Aorta (tissue), 5 donors: ENCODE measurements at places on chromosomes 4 and X.

- DNase-seq, result no peak
These were observed 590 bp upstream of the NAF1 start for GRCh38 chr4:163167333-163167626.

GRCh38 chrX:750263-750662, 119.7 kb downstream of the SHOX start:
- no peak for DNase-seq

- DNase-seq, result no peak
These were observed 49.7 kb upstream of the TMEM164 start for GRCh38 chrX:109952985-109953905.

GRCh38 chr4:677431-678293, 3.3 kb downstream of the MYL5 start:
- DNase-seq, result peak; percentile 46

GRCh38 chr4:101774807-101775206, 15.7 kb upstream of the BANK1 start:
- DNase-seq, result no peak

DNA sequence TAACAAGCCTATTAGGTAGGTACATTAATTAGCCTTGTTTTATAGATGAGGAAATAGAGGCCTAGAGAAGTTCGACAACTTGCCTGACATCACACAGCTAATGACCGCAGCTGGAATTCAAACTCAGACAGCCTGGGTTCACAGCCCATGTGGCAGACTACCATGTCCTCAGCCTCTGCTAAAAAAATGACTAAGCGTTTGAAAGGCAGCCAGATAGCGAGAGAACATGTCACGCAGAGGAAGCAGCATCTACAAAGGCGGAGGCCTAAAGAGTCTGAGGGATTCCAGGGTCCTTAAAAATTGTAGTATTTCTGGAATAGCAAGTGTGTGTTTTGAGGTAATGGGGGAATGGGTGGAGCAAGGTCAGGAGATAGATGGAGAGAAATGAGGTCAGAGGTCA, 33.2 kb upstream of the BMP15 start:
- DNase-seq, result no peak

- no peak for DNase-seq
These were observed 19.7 kb downstream of the FABP2 start for GRCh38 chr4:119302073-119302832.

DNA sequence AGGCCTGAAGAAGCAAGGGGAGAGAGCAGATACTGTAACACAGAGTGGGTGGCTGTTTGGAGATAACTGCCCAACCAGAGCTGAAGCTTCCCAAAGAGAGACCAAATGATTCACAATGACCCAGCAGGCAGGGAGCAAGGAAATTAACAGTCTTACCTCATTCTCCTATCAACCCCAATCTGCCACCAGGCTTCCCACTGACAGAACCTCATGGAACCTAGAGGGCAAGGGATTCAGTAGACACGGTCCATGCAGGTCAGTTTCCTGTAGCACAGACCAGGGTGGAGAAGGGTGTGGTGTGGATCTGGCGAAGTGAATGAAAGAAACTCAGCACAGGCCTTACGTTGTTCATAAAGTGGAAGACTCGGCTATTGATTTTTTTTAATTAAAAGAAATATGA, 60.7 kb upstream of the ALB start:
- no peak for DNase-seq

DNA sequence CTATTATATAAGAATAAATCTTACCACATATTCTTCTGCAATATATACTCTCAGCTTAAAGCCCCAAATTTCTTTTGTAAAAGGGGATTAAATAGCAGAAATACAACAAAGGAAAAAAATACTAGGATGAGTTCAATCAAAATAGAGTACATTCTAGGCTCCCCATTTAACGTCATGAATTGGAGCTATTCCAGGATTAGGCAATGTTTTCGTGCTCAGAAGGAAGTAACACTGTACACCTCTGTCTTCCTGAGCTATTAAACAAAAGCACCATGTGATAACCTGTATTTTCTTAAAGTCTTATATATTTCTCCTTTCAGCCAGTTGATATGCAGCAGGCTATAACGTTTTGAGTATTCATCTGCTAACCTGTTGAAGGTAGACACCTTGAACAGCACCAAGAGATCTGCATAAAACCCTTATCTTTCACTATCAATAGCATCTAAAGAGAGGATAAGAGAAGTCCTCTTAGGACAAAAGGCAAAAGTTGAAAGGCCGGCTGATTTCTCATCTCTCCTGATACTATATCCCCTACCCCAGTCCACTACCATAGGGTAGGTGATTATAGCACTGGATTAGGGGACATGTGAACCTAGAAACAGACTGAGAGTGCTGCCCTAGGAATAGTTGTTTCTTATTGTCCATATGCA, 31.5 kb downstream of the TEC start:
- no peak for DNase-seq

DNA sequence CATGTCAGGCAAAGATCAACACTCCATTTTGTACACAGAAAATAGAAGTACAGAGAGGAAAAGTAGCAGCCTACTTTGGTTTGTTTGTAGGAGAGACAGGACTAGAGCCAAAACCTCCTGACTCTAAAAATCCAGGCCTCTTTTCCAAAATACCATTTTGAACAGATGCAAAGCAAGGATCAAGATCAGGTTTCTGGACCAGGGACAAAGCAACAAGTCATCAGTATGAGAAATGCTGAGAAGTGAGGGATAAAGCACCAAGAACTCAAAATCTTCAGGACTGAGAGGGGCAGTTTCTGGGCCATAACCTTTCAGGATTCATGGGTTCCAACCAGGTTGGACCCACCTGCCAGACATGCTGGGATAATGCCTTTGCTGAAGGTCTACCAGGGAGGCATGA, 36.6 kb upstream of the MBTPS2 start:
- no peak for DNase-seq

GRCh38 chr4:31307029-31307428, 586.9 kb downstream of the PCDH7 start:
- DNase-seq, result no peak

DNA sequence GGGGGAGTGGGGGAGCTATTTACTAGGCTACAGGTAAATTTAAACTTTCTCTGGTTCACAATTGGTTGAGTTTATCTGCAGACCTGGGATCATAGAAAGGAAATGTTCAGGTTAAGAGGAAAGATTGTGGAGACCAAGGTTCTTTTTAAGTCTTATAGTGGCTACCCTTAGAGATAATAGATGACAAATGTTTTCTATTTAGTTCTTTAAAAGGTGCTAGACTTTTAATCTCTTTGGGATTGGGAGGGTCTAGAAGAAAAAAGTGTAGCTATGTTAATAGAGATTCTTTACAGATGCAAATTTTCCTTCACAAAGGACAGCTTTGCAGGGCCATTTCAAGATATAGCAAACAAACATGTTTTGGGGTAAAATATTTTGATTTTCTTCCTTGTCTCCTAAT, 76.0 kb downstream of the TEX13C start:
- DNase-seq, result no peak

DNA sequence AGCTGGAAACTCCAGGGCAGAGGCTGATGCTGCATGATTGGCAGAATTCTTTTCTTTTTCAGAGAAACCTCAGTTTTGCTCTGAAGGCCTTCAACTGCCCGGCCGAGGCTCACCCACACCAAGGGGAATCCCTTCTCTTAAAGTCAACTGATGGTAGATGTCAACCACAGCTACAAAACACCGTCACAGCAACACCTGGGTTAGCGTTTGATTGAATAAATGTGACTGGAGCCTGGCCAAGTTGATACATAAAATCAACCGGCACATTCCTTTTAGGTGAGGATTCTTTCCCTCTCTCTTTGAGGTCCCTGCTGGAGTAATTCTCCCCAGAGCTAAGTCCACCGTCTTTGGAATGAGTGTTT, 15.2 kb upstream of the KIAA0232 start:
- DNase-seq, result no peak

GRCh38 chr4:75306506-75306905, 207.7 kb downstream of the RCHY1 start:
- no peak for DNase-seq

DNA sequence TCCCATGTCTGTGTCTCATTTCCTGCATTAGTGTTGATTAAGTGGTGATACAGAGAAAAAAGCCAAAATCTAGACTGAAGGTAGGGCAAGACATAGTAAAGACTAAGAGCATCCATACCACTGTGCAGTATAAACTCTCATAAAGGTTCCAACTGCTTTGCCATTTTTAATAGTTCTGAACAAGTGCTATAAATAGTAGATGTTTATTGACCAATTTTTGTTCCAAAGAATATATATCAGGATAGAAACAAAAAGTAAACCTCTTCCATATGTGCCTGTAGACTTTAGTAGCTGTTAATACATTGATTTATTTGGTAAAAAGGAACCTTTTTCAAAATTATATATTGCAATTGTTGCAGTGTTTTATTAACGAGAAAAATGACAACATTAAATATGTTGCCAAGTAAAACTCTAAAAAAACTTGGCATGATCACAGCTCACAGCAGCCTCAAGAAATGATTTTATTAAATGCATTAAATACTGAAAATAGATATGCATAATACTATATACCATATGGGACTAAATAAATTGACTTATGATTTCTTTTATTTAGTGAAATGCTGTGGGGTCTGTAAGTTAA, 22.3 kb upstream of the AASDH start:
- DNase-seq, result no peak

- no peak for DNase-seq
These were observed 117.3 kb downstream of the KLHL8 start for GRCh38 chr4:87103086-87103485.

GRCh38 chr4:19971829-19972228, 279.9 kb upstream of the SLIT2 start:
- no peak for DNase-seq

- no peak for DNase-seq
These were observed 170.7 kb downstream of the PTTG2 start for GRCh38 chr4:38130884-38131283.

DNA sequence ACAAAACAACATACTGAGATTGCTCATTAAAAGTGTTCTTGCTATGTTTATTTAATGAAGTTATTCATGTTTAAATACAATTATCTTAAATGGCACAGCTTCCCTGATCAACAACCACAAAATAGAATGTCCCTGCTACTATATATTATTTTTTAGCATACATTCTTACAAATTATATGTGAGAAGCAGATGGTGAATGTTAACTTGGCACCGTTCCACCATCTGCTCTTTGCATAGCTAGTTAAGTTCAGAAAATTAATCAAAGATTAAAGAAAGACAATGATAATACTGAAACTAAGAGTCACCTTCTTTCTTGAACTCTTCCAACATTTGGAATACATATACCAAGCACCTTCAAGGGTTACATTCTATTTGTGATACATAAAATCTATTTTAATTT, 94.2 kb downstream of the PPP3CA start:
- DNase-seq, result no peak

DNA sequence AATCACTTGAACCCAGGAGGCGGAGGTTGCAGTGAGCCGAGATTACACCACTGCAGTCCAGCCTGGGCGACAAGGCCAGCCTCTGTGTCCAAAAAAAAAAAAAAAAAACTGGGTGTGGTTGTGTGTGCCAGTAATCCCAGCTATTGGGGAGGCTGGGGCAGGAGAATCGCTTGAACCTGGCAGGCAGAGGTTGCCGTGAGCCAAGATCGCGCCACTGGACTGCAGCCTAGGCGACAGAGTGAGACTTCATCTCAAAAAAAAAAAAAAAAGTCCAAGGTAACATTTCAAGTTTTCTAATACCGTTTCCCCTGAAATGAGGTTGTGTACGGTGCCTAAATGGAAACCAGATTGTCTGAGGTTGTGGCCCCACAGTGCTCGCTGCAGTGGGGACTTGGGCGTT, 35.6 kb downstream of the FAM193A start:
- no peak for DNase-seq

GRCh38 chrX:152637649-152638442, at the start of gene GABRQ:
GABRQ (plus strand) TSS chrX:152637895; CDS start chrX:152638203, 308 bp downstream.
- DNase-seq, result no peak

DNA sequence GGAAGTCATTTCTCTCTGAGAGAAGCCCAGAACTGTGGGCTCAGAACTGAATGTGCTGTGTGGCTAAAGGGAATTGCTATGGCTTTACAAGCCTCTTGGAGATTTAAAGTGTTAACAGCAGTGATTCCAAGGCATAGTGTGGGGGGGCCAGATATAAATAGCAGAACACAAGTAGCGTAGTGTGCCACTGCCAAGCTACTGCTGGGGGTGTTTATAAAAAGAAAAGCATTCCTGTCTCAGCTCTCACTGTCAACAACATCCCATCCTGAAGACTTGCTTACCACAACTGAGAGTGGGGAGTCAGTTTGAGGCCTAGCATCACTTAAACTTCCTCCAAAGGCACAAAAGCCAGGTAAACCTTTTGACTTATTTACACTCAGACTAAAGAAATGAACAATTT, at the start of gene ART3:
TSS of gene ART3 (plus strand) at position 242 of the 400 bp plus-strand sequence. CDS start 1,181 bp downstream, outside the sequence.
- DNase-seq, result no peak

DNA sequence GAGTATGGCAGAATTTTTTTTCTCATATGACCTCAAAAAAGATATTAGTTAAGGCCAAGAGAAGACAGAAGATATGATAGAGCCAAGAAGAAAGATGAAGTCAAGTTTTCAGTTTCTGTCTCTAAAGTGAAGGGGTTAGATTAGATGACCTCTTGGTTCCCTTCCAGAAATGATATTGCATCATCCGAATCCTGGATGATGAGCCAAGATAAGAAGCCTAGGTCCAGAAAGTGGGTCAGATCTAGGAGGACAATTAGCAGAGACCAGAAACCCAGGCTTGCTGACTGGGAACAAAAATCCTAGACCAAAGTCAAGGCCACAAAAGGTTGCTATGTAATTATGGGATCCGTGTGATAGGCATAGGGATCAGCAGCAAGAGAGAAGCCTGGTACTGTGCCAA, 20.2 kb downstream of the SATL1 start:
- no peak for DNase-seq

DNA sequence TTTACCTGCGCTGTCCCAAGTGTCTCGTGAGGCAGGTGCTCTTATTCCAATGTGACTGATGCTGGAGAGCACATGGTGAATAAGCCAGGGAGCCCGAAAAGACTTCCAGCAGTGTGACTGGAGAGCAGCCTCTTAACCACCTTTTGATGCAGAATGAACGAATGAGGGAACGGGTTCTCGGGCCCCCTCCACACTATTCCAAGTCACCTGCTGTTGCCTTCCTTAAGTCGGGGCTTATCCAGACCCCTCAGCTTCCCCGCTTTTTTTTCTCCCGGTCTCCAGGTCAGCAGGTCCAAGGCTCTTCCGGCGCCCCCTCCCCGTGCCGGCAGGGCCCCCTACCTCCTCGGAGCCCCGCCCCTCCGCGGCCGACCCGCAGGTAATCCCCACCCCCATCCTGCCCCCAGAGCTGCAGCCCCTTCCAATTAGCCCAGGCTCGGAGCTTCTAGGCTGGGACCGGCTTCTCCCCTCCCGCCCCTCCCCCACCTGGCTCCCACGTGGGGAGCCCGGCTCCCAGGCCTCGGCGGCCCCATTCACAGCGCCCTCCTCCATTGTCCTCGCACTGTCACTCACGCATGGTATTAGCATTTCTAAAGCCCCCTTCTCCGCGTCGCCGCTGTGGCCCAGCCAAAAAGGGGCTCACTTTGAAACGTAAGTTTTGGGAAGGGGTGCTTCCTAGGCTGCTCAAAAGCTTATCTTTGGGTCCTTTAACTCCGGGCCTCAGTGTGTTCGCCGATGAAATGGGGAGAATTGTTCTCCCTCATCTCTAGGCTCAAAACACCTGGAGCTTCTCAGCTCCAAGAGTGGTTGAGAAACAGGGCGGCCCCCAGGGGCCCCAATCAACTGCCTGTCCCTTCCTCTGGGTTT, 56.2 kb upstream of the PJA1 start:
- DNase-seq, result no peak

- DNase-seq, result no peak
These were observed 1033.0 kb upstream of the INTU start for GRCh38 chr4:126599746-126600145.
